AG08395 (cell line): ENCODE measurements at places on chromosomes 11 and 22.

- DNase-seq: peak; percentile 65
Measured at GRCh38 chr22:19886605-19887255, 32.1 kb upstream of the GNB1L start.

GRCh38 chr11:103397369-103397768 is 288.1 kb downstream of the DYNC2H1 start:
- DNase-seq: no peak

DNA sequence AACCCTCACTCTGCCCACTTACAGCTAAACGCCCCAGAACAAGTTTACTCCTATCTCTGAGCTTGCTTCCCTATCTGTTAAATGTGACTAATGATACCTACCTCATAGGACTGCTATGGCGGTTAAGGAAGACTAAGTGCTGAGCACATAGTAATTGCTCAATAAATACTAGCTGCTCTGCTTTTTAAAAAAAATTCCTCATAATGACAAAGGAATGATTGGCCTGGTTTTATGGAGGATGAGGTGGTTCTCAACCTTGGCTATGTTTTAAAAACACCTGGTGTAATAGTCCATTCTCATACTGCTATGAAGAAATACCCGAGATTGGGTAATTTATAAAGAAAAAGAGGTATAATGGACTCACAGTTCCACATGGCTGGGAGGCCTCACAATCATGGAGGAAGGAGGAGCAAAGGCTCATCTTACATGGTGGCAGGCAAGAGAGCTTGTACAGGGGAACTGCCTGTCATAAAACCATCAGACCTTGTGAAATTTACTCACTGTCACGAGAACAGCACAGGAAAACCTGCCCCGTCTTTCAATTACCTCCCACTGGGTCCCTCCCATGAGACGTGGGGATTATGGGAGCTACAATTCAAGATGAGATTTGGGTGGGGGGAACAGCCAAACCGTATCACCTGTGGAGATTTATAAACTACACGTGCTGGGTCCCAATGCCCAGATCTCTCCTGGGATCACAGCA is 127.2 kb upstream of the SYT13 start:
- DNase-seq: no peak

GRCh38 chr11:14114786-14115185 is 152.3 kb downstream of the SPON1 start:
- DNase-seq: no peak
